BE2C (cell line): ENCODE measurements at places on chromosomes 16 and 17.
A peak's percentile ranks its signal among the peaks of the same experiment; 100 is the strongest.

DNA sequence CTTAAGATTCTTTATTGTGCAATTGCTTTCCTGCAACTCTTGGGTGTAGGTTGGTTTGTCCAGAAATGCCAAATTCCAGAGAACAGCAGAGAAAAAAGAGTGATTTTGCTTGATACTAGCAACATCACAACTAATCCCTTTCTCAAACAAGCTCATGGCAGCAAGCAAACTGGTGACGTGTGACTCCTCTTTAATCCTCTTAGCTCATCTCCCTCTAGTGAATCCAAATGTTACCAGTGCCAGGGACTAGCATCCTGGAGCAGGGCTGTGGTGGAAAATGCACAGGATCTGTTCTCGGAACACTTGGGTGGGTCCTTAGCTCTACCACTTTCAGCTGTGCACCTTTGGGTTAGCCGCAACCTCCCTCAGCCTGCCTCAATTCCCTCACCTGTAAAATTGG, 204.0 kb upstream of the CCL2 start:
- no peak for DNase-seq

DNA sequence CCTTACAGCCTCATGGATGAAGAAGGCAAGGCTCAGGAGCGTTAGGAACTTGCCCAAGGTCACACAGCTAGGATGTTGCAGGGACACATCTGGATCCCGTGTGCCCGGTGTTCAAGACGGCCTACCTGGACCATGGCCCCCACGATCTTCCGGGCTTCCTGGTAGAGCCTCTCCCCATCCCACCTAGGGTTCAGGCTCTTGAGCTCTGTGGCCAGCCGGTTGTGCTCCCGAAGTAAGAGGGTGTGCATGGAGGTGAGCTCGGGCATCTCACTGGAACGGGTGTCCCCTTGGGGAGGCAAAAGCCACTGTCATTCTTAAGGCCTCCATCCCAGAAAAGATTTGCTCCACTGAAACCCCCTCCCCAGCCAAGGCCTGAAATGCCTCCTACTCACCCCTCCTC, 5.3 kb downstream of the MPO start:
- no peak for DNase-seq

- no peak for DNase-seq
These were observed 1.3 kb upstream of the MTSS2 start for GRCh38 chr16:70687102-70687511.

DNA sequence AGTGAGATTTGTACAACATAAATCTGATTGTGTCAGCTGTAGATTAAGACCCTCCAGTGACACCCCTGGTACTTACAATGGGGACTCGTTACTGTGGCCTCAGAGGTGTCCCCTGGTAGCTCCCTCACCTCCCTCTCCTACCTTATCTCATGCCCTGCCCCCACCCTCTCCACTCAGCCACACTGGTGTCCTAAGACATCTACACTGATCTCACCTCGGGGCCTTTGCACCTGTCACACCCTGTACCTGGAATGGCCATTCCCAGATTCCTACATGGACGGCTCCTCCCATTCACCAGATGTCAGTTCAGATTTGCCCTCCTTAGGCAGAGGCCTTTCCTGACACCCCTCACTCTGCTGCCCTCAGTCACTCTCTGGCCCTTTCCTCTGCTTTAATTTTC, 319.3 kb downstream of the CPPED1 start:
- DNase-seq, result no peak

GRCh38 chr16:57145046-57146021, 40.5 kb downstream of the PSME3IP1 start:
- no peak for DNase-seq

GRCh38 chr17:17313350-17313991, 10.3 kb downstream of the NT5M start:
- DNase-seq, result peak; percentile 33

- DNase-seq, result peak; percentile 34
These were observed 10.0 kb downstream of the ATP5PD start for GRCh38 chr17:75036643-75037268.

- DNase-seq, result no peak
These were observed 24.3 kb upstream of the MLKL start for GRCh38 chr16:74724820-74725549.

- DNase-seq, result no peak
These were observed 94.6 kb upstream of the DHX40 start for GRCh38 chr17:59470624-59471297.

DNA sequence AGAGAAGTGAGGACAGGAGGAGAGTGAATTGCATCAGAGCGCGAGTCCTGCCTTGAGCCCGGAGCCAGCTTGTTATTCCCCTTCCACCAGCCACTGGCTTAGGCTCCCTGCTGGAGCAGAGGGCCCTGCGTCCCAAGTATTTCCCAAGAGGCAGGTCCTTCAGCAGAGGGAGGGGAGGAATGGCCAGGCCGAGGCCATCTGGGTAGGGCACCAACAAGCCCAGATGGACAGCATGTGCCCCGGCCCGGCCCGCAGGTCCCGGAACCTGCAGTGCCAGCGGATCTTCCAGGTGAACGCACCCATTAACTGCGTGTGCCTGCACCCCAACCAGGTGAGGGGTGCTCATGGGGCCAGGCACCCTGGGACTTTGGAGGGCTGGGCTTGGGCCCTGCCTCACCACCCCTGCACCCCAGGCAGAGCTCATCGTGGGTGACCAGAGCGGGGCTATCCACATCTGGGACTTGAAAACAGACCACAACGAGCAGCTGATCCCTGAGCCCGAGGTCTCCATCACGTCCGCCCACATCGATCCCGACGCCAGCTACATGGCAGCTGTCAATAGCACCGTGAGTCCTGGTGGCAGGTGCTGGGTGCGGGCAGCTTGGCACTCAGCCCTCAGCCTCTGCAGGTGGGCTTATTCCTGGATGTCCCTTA, 1.7 kb downstream of the MLST8 start:
- DNase-seq, result no peak

GRCh38 chr17:77345260-77345910, 204.6 kb downstream of the SEC14L1 start:
- no peak for DNase-seq

DNA sequence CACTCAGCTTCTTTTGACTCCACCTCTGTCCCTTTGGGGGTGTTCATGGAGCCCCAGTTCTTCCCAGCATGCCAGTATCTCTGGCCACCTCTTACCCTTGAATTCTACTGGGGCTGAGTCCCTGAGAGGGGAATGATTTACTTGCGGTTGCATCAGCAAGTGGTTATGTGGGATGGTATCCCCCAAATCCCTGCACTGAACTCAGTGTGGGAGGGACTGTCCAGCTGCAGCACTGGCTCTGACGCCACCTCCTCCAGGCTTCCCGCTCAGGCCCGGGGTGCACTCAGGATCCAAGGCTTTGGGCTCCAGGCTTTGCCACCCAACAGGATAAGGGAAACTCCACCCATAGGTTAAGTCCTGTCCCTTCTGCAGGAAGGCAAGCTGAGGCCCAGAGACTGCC, 21.1 kb upstream of the BRD7 start:
- DNase-seq, result no peak

GRCh38 chr16:27108826-27109665, 42.3 kb downstream of the C16orf82 start:
- no peak for DNase-seq

GRCh38 chr16:64240586-64240985, 881.3 kb downstream of the CDH11 start:
- no peak for DNase-seq

DNA sequence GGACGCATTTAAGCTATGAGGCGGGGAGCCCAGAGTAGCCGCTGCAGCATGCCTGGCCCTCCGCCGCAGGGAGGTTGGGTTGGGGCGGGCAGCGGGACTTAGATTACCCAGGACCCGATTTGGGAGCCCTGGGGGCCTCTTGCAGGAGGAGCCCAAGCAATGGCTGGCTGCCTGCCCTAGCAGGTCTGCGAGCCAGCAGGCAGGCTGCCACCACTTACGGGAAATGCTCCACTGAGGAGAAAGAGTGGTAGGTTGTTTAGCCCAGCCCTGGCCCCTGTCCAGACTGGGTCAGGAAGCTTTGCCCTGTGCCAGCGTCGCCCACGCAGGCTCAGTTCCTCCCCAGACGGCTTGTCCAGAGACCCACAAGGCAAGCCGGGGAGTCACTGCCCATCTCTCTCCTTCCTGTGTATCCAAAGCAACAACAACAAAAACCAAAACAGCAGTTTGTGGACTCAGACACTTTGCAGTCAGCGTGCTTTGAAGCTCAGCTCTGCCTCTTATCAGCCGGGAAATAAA, 10.3 kb upstream of the TVP23A start:
- DNase-seq, result peak; percentile 42

DNA sequence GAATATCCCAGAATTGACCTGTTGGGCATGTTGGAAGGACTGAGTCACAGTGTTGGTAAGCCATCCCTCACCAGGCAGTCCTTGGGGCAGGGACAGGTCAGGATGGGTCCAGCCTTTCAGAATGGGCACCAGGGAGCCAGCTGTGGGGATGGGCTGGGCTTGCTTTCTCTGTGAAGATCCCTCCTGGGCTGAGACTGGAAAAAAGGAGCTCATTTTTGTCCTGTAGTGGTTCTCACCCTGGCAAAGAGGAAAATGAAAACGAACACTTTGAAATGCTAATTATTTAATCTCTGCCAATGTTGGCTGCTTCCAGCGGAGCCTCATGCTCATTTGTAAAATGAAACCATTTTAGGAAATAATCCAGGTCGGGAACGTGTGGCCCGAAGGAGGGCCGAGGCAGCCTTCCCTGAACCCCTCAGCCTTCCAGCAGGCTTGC, 237.5 kb upstream of the SALL1 start:
- DNase-seq, result no peak

DNA sequence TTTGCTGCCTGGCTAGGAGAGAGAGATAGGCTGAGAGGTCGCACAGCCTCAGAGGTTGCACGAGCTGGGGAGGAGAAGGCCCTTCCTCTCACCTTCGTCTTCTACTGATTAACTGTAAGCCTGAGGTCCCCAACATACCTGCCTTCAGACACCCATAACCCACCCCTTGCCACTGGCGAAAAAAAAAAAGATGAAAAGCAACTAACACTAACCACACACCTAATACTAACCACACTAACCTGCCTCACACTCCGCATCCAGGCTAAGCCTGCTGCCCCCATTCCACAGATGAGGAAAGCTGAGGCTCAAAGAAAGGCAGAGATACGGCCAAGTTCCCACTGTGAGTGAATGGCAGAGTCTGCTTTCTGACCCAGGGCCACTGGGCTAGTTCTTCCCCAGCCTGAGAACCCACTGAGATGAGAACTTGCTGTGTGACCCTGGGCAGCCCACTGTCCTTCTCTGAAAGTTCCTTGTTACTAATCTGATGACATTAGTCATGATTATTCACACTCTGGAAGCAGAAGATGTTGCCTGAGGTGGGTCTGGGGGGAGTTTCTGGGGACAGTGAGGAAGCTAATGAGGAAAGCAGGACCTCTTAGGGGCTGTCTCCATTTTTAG, 4.6 kb downstream of the IL21R start:
- no peak for DNase-seq

- no peak for DNase-seq
These were observed 28.9 kb downstream of the ZDHHC7 start for GRCh38 chr16:84982434-84982833.

DNA sequence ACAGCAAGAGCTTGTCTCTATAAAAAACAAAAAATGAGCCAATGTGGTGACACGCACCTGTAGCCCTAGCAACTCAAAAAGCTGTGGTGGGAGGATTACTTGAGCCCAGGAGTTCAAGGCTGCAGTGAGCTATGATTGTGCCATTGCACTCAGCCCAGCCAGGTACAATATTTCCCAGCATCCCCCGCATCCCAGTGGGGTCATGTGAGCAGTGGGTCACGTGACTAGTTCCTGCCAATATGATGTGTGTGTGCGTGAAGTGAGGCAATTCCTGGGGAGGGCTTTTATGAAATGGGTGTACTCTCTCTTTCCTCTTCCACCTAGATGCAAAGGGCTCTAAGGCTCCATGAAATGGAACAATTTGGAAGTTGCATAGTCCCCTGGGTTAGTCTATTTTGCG, 81.3 kb downstream of the GSG1L start:
- peak; percentile 36 for DNase-seq

- no peak for DNase-seq
These were observed 52.1 kb upstream of the SLC12A3 start for GRCh38 chr16:56812884-56813283.

DNA sequence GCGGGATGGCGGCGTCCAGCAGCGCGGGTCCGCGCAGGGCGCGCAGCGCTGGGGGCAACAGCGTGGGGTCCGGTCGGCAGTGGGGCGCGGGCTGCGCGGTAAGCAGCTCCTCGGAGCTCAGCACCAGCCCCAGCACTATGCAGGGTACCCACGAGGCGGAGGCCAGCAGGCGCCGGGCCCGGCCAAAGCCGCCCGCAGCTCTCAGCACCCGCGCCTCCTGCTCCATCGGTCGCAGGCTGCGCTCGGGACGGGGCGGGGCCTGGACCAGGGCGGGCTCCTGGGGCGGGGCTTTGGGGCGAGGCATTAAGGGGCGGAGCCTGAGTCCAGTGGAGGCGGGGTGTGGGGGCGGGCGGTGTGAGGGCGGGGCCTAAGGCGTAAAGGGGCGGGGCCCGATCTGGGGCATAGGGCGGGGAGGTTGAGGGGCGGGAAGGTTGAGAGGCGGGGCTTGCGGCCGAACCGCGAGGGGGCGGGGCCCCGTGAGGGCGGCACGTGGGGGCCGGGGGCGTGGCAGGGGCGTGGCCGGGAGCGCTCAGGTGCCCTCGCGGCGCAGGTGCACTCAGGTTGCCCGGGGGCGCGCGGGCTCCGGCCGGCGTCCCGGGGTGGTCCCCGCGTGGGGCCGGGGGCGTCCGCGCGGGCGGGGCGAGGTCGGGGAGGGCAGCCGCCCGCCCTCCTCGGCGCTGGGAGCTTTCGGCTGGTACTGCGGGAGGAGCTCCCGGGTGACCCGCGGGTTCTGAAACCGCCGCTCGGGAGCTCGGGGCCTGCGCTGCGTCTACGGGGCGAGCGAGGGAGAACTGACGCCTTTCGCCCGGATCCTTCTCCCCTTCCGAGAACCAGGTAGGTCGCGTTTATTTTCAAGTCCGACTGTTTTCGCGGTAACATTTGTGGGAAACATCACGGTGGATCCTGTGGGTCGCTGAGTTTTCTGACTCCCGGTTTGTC, 1.4 kb upstream of the SLC22A31 start:
- peak; percentile 91 for DNase-seq

- no peak for DNase-seq
These were observed 833.2 kb upstream of the RBFOX1 start for GRCh38 chr16:6499413-6499812.

GRCh38 chr17:50631195-50631907, 3.3 kb upstream of the ABCC3 start:
- DNase-seq, result peak; percentile 61

DNA sequence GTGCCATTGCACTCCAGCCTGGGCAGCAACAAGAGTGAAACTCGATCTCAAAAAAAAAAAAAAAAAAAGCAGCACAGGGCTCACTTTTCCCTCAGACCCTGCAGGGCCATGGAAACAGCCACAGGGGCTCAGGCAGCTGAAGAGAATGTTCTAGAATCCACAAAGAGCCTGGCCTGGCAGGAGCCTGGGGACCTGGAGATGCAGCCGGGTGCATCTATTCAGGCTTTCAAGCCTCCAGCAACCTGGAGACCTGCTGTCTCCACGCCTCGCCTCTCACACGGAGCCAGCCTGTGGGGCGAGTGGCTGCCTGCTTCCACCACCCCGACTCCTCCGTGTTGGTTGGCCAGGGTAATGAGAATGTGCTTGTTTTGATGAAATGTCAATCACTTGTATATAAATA, 44.0 kb upstream of the MEAK7 start:
- DNase-seq, result no peak
